Stimulated activated CD8-positive, alpha-beta memory T cell treated with anti-CD3 and anti-CD28 coated beads, Interleukin-15, amount 100 ng/mL, for 4 hours (primary cell): ENCODE measurements at places on chromosomes 2 and 18.

DNA sequence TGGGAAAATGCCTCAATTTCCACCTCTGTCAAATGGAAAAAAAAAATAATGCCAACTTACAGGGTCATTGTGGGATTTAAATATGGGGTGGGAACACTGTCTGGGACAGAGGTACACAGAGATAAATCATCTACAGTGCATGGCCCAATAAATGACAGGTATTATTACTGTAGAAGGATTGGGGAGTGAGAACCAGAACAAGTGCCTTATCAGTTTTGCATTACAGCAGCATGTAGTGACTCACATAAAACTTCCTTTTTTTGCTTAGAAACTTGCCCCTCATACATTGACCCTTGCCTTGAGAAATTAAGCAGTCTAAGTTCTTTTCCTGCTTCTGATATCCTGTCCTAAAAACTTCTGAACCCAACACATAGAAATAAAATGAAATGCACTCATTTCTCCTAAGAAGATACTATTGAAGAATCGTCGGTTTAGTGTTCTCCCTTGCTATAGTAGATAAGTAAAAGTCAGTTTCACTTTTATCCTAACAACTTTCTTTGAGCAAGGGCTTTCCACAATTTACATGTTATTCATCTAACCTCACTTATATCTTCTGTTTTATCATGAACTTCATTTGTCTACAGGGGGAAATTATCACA lies 121.0 kb upstream of the HAAO start:
- no peak for DNase-seq

DNA sequence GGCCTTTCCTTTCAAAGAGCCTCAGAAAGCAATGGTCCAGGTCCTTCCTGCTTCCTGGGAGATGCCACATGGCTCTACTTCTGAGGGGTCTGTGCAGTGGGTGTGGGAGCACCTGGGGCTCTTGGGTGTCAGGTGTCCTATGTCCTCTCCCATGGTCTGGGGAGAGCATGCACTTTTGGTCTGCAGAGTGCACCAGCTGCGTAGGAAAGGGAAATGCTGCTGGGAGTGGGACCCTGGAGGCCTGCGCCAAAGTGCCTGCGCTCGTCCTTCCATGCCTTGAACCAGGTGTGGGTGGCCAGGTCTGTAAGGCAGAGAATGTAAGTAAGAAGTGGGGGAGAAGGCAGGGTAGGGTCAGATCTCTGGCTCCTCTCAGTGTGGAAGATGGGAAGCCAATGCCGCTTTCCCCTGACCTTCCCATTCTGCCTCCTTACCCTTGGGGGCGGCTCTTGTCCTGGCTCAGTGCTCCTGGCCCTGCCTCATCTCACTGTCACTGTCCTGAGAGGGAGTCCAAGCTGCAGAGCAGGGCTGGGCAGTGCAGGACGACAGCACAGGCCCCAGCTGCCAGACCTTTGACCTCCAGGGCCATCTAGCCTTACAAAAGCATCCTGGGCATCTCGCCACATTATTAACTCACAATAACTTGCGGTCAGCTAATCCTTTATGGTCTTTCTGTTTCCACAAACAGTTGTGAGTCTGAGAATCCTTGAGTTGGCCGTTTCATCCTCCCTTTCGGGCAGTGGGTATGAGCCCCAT lies 6.6 kb upstream of the PROM2 start:
- no peak for DNase-seq

DNA sequence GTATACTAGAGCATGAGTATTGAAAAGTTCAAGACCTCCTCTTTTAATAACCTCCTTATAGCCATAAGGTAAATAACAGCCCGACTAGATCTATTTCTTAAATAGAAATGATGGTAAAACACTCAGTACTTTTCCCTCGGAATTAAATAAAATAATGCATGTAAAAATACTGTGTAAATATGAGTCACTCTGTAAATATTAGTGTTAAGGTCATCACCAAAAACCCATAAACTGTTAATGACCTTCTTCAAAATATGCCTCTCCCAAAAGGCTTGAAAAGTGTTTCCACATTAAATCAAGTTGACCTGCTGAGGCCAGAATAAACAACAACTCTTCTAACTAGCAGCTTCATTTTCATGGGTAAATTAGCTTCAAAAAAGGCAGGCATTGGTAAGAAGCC lies 25.3 kb upstream of the BZW1 start:
- DNase-seq, result no peak

- no peak for DNase-seq
Observed at GRCh38 chr2:72915320-72915906, 1.9 kb upstream of the EMX1 start.

GRCh38 chr2:42961385-42961811 lies 169.0 kb upstream of the HAAO start:
- DNase-seq, result no peak

GRCh38 chr2:241813644-241814392 lies 4.8 kb downstream of the NEU4 start:
- no peak for DNase-seq

GRCh38 chr18:62425465-62426190 lies 97.2 kb upstream of the ZCCHC2 start:
- peak; percentile 28 for DNase-seq

GRCh38 chr2:121293450-121294325 lies 8.7 kb upstream of the TFCP2L1 start:
- no peak for DNase-seq

GRCh38 chr2:136107051-136108033 lies 10.6 kb downstream of the CXCR4 start:
- DNase-seq, result no peak

DNA sequence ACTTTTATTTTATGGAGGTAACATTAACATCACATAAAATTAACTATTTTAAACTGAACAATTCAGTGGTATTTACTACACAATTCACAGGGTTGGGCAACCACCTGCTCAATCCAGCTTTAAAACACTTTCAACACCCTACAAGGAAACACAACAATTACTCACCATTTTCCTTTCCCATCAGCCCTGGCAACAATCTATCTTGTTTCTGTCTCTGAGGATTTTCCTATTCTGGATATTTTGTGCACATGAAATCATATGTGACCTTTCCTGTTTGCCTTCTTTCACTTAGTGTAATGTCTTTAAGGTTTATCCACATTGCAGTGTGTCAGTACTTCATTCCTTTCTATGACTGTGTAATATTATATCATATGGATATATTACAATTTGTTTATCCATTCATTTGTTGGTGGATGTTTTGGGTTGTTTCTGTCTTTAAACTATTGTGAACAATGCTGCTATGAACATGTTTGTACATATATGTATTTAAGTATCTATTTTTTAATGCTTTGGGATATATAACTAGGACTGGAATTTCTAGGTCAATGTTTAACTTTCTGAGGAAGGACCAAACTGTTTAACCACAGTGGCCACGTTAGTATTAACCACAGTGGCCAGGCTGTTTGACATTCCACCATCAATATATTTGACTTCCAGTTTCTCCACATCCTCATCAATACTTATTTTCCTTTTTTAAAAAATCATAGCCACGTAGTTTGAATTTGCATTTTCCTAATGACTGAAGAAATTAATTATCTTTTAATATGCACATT lies 72.4 kb upstream of the KIF5C start:
- no peak for DNase-seq

- DNase-seq, result no peak
Observed at GRCh38 chr2:33238111-33238510, 238.3 kb upstream of the RASGRP3 start.

GRCh38 chr18:36653141-36653869 lies 175.5 kb downstream of the TPGS2 start:
- DNase-seq, result no peak

- DNase-seq, result no peak
Observed at GRCh38 chr2:67108231-67108630, 288.9 kb upstream of the ETAA1 start.
